GM04503 (cell line): ENCODE measurements at places on chromosomes 2 and 18.

DNA sequence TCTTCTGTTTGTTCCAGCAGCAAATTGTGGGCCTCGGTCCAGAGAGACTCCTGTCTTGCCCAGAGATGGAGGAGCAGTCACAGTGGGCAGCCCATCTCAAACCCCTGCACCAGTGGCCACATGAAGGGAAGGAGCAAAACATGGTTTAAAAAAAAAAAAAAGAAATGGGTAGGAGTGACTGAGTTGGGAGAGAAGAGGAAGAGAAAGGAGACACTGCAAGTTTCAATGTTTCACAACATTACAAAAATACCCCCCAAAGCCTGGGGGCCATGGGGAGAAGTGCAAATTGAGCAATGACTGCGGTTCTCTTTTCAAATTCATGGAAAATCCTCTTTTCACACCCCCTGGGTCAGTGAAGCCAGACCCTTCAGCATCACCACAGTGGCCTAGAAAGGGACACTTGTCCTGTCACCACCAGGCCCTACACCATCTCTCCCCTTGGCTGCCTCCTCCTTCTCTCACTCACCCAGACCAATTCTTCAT lies 117.1 kb downstream of the ZFP36L2 start:
- no peak for DNase-seq

- no peak for DNase-seq
Observed at GRCh38 chr2:174172802-174173355, 75.5 kb downstream of the OLA1 start.

- no peak for DNase-seq
Observed at GRCh38 chr2:122182616-122183355, 427.3 kb downstream of the TSN start.

GRCh38 chr2:189661957-189662321 lies 680 bp downstream of the ASNSD1 start:
- no peak for DNase-seq

- DNase-seq, result no peak
Observed at GRCh38 chr2:229636571-229636970, 77.8 kb downstream of the DNER start.

DNA sequence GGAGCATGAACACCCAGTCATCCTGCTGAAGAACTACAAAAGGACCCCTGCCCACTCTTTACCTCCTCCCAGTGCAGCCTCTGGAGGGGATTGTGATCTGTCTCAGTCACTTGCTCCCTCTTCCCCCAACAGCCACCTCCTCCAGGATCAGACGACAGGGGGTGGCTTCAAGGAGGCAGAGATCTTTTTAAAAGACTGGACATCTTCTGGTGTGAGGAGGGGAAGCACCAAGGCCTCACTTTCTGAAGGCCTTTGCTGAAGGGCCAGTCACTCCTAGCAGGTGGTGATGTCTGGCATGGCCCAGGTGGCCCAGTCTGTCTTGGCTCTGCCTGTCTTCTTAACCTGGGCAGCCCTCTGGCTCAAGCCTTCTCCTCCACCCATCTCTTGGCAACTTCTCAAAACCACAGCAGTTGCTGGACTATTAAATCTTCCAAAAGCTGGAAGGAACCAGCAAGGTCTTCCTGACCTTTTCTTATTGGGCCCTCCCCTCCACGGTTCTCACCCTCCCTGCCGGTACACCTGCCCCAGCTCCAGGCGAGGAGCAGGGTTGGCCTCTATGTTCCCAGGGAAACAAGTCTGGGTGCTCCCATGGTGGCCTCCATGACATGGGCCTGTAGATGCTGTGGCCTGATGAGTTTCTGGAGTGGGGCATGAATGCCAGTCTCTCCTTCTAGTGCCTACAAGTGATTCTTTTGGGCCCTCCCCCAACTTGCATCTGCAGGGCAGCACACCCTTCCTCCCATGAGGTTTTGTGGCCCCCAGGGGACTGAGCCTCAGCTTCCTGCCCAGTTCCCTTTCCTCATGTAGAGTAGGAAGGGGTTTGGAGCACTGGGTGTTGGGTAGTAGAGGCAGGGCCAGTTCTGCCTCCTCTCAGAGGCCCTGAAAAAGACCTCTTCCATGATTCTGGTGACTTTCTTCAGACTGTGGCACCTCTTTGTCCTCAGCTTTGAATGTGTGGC lies 5.0 kb upstream of the ATP6V1B1 start:
- no peak for DNase-seq

GRCh38 chr2:46921676-46922448 lies 6.3 kb upstream of the MCFD2 start:
- DNase-seq, result no peak

- DNase-seq, result no peak
Observed at GRCh38 chr2:217102956-217103355, 243.1 kb upstream of the TNP1 start.

- no peak for DNase-seq
Observed at GRCh38 chr2:24720310-24720709, 72.9 kb downstream of the PTRHD1 start.
